NCI-H345 (cell line): ENCODE measurements at places on chromosomes 4 and X.
A peak's percentile ranks its signal among the peaks of the same experiment; 100 is the strongest.

DNA sequence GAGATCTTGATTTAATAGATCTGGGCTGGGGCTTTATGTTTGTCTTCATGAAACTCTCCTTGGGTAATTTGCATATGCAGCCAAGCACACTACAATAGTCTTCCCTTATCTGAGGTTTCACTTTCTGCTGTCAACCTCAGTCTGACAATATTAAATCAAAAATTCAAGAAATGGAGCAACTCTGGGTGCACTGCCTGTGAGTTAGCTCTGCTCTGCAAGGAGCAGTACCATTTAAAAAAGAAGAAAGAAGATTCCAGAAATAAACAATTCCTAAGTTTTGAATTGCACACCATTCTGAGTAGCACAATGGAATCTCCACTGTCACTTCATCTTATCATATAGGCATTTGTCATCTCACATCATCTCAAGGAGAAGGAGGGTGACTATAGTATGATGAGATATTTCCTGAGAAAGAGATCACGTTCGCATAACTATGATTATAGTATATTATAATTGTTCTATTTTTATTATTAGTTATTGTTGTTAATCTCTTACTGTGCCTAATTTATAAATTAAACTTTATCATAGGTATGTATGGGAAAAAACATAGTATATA, 9.4 kb downstream of the FNIP2 start:
- no peak for DNase-seq

GRCh38 chrX:10665681-10666080, 45.3 kb upstream of the MID1 start:
- DNase-seq = no peak

GRCh38 chr4:168634276-168634802, 137.5 kb downstream of the PALLD start:
- no peak for DNase-seq

DNA sequence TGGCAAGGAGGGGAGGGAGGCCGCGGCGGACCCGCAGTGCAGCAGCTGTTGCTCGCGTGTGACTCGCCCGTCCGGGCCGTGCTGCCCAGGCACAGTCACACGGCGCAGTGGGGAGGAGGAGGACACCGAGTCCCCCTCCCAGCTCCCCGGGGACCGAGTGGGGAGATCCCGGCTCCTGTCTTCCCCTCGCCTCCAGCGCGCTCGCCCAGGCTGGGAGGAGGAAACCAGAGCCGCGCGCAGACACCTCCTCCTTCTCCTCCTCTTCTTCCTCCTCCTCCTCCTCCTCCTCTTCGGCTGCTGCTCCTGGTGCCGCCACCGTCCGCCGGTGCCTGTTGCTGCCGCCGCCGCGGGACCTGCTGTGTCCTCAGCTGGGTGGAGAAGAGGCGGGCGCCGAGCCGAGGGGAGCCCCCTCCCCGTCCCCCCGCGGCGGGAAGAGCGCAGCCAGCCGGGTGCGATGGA, at the start of gene TBC1D1:
Gene TBC1D1, plus strand, starts transcription at position 284 of the 459 bp plus-strand sequence. CDS start 11,012 bp downstream, outside the sequence.
- no peak for DNase-seq

GRCh38 chr4:41359836-41360213, 103.1 kb downstream of the UCHL1 start:
- DNase-seq = no peak

DNA sequence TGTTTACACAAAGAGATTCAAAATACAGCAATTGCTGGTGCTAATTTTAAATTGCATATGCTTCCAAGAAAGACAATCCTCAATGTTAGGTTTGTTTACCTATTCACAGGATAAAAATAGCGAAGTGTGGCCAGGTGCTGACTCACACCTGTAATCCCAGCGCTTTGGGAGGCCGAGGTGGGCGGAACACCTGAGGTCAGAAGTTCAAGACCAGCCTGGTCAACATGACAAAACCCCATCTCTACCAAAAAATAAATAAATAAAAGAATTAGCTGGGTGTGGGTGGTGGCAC, 77.7 kb downstream of the OPHN1 start:
- DNase-seq = no peak

- no peak for DNase-seq
Measured at GRCh38 chr4:151129796-151130195, 30.4 kb downstream of the RPS3A start.

DNA sequence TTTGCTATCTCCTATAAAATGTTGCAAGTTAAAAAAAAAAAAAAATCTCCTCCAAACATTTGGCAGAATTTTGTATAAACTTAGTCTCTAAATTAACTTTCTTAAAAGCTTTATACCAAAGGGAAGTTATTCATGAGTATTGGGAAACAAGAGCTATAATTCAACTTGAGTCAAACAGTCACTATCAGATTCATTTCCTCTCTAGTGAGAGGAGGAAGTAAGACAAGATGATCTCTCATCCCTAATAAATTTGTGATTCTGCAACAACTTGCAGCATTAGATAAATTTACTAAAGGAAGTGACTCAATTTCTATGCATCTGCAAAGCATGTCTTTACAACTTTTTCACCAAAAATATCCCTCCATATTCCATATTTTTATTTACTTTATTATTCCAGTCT, 135.4 kb upstream of the GNPDA2 start:
- DNase-seq = no peak

- DNase-seq = no peak
Measured at GRCh38 chr4:32147446-32148085, 1427.4 kb downstream of the PCDH7 start.

DNA sequence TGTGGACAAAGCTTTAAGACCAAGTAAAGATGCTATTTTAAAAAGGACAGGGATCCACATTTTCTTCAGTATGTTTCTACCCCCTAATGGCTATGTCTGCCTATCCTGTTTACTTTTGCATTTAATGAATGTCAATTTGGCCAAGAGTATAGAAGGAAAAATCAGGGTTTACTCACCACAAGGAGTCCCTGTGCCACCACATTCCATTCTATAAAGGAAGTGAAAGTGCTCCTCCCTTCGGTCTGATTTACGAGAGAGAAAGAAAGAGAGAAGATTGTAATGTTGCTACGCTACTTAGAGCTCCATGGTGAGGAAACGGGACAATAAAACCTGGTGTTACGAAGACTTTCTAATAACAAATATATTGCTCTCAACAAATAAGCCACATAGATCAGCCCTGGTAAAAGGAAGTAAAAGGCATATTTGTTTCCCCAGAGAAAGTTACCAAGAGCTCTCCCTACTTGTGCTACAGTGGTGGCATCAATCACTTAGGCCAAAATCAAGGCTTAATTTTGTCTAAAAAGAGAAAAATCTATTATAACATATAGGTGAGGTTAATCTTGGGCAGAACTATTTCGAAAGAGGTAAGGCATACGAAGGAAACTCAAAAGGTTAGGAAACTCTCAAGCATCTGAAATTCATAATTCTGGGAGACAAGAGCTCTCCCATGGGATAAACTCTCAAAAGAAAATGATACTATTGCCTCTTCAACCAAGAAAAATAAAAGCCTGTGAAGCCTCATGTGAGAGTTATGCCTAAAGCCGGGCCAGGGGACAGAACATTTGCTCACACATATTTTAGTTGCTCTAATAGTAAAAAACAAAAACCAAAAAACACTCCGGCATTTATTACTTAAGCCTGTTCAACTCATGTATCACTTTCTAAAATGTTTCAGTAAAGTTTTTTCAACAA, 29.5 kb downstream of the TAPT1 start:
- DNase-seq = peak; percentile 14

DNA sequence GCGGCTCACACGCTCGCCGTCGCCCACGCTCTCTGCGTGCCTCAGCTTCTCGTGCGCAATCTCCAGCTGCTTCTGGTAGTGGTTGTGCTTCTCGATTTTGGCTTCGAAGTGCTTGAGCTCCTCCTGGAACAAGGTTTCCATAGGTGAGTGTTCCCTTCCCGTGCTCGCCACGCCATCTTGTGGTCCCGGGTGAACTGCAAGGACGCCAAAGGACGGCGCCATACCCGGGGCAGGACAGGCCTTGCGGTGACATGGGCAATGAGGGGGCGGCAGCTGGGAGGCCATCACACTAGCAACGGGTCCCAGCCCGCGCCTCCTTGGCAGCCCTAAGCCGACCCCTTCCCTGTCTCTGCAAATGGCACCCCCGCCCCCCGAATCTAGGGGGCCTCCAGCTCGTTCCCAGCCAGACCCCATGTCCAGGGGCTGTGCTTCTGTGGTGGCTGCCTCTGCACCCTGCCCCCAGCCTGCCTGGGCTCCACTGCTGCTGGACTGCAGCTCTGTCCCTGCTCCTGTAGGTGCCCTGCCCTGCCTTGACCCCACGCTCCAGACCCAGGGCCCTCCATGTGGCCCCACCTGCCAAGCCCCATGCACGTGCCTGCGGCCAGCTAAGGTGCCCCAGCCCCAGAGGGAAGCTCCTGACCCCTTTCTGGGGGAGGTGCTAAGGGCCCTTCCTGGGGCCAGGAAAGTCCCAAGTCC, 17.3 kb downstream of the LRPAP1 start:
- DNase-seq = no peak
